A673 (cell line): ENCODE measurements at places on chromosomes 1 and 21. TPM values are rescaled to one million over a fixed set of nuclear protein-coding genes. Genes with fewer than 3 reads are reported as not detected.

GRCh38 chr1:184255560-184255959, 131.3 kb upstream of the C1orf21 start:
- no peaks in the 10 kb centered on the region for H3K4me1 ChIP-seq
- no peak overlapping the region for H3K4me3 ChIP-seq
- no peaks in the 10 kb centered on the region for H3K27me3 ChIP-seq
- no peak for DNase-seq
- no peak overlapping the region for H3K27ac ChIP-seq

- DNase-seq: no peak
- peak overlapping the region; percentile 89 for H3K27ac ChIP-seq
- peak overlapping the region; percentile 70 for H3K4me3 ChIP-seq
- peaks cover 8% of the 10 kb centered on the region for H3K4me1 ChIP-seq
- H3K27me3 ChIP-seq: no peaks in the 10 kb centered on the region
- peaks cover 34% of the 10 kb centered on the region for H3K36me3 ChIP-seq
These were observed 1.2 kb downstream of the ELOVL1 start for GRCh38 chr1:43366601-43367025.

- H3K27ac ChIP-seq: no peak overlapping the region
- no peaks in the 10 kb centered on the region for H3K36me3 ChIP-seq
- no peak overlapping the region for H3K4me3 ChIP-seq
- H3K4me1 ChIP-seq: peaks cover 10% of the 10 kb centered on the region
- peak; percentile 42 for DNase-seq
- no peaks in the 10 kb centered on the region for H3K27me3 ChIP-seq
These were observed 92.2 kb downstream of the POU2F1 start for GRCh38 chr1:167312871-167313270.

- DNase-seq: peak; percentile 15
- H3K4me3 ChIP-seq: no peak overlapping the region
- H3K4me1 ChIP-seq: no peaks in the 10 kb centered on the region
These were observed 29.2 kb downstream of the CDC7 start for GRCh38 chr1:91529856-91530255.

Gene SMIM11
- 1.3 and 7.7 TPM in 2 replicates for total RNA-seq

Gene RHD
- total RNA-seq: not detected in 2 replicates

- H3K4me1 ChIP-seq: no peaks in the 10 kb centered on the region
- H3K27me3 ChIP-seq: no peaks in the 10 kb centered on the region
- H3K4me3 ChIP-seq: no peak overlapping the region
- H3K36me3 ChIP-seq: no peaks in the 10 kb centered on the region
- no peak for DNase-seq
These were observed 133.8 kb upstream of the F3 start for GRCh38 chr1:94675373-94675772.
